ENCODE measurements at places on chromosomes 6 and 20. TPM values are rescaled to one million over a fixed set of nuclear protein-coding genes. Genes with fewer than 3 reads are reported as not detected.

CST4 gene
- not detected for polyA plus RNA-seq

WFDC5 gene
- polyA plus RNA-seq: not detected

EYA4 gene
- polyA plus RNA-seq: not detected

ANGPT4 gene
- not detected for polyA plus RNA-seq

PRDM13 gene
- polyA plus RNA-seq: not detected

FKBP1C gene
- not detected for polyA plus RNA-seq

BPI gene
- not detected for polyA plus RNA-seq

NEU1 gene
- polyA plus RNA-seq: 31.9 TPM

OR2J2 gene
- not detected for polyA plus RNA-seq

DNA sequence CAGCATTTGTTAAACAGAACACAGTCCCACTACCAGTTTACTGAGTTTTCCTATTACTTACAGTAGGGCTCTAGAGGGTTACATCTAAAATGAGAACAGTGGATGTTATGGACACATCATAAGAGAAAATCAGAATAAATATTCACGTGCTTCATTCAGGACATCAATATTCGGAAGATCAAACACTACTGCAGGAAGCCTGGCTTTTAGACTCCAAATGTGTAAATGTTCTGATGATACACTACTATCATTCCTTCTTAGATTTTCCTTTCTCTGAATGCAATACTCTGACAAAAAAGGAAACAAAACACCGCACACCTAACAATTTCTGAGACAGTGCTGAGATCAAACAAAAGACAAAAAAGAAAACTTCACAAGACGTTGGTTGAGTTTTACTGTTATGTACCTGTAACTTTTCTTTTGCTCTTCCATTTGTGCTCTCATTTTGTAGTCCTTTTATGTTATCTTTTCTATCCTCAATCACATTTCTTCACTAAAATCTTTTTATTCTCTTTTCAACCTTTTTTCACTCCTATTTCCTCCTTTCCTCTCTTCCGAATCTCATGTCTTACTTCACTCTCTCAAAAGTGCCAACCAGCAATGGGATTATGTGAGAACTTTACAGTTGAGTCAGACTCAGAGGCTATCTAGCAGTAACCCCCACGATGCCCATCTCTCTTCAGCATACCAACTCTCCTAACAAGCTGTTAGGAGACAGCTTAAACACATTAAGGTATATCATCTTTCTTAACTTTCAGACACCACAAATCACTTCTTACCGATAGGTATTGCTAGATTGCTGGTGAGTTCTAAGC is 1.7 kb downstream of the FAM184A start:
- no peak for DNase-seq

DNA sequence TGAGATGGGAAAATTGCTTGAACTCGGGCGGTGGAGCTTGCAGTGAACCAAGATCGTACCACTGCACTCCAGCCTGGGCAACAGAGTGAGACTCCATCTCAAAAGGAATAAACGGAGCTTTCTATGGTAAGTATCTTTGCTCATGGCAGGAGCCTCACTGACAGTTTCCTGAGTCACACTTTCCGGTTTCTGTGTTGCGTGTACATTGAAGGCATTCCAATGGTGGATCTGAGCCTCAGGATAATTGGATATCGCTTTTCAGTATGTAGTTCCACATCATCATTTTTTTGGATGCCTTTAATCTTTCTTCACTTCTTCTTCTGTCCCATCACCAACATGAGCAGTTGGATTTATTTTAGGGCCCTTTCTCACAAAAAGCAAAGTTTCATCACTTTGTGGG is 28.6 kb upstream of the GTSF1L start:
- DNase-seq: no peak

DNA sequence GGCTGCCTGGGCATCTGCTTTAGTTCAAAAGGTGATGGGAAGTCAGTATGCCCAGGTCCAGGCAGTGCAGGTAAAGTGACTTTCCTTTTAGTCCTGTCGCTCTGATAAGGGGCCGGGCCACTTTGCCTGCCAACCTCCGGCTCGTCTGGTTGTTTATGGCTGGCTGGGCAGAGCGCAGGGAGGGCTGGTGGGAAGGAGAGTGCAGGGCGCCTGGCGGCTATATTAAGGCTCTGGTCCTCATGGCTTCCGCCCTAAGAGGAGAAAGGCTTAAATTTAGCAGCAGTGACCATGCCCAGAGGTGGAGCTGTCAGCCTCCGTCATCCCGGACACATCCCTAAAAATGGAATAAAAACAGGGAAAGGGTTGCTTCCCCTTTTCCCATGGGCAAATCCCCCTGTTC is 14.6 kb downstream of the GATA5 start:
- DNase-seq: no peak

DNA sequence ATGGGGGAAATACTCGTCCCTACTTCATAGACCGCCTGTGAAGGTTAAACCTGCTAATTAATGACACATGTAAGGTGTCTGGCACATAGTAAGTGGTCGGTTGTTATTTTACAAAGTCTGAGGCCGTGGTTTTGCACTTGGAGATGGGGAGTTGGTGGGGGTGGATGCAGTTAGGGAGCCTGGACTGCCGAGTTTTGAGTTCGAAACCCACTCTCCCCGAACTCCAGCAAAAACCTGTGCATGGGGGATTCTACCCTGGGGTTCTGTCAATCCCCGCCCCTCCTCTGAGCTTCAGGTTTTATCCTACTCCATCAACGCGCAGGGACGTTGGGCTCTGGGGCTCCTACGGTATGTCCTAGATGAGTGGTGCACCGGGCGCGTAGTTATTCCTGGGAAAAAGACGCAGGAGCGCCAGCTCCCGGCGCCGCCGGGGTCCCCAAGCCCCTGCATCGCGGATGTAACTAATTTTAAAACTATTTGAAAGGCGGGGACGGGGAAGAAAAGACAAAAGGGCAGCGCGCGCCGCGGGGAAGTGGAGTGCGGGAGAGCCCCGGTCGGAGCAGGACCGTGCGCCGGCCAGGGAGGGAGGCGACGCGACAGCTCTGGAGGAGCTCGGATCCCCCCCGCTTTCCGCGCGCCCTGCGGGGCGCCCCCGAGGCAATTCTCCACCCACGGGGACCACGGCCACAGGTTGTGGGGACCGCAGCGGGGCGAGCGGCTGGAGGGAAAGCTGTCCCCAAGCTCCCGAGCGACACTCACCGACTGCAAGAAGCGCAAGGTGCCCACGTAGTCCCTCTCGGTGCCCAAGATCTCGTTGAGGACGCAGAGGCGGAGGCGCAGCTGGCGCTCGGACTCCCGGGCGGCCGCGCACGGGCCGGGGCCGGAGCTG is 672 bp downstream of the PREX1 start:
- DNase-seq: no peak

DNA sequence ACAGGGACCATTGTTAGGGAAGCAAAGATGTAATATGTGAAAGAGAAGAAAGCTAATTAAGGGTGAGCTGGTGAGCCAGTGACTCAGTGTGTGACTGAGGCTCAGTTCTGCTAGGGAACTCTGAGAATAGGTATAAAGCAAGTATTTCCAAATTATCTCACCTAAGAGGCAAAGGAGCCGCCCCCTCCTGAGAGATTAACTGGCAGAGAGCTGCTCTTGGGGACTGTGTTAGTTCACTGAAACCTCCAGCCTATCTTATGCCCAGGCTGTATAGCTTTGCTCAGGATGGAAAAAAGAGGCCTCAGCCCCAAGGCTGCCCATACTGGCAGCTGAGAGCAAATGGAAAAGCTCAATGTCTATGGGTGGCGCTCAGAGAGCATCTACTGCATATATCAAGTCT is 152.0 kb downstream of the PAK5 start:
- DNase-seq: no peak

- DNase-seq: peak; percentile 61
Measured at GRCh38 chr6:70956451-70957283, at the start of gene B3GAT2. Gene B3GAT2 (minus strand): TSS chr6:70957060. CDS start chr6:70956429, 631 bp downstream.

- no peak for DNase-seq
Measured at GRCh38 chr6:36963451-36964290, 9.1 kb downstream of the PI16 start.

- DNase-seq: no peak
Measured at GRCh38 chr6:96811136-96811535, 26.1 kb downstream of the GPR63 start.

GRCh38 chr6:14810021-14810420 is 435.8 kb upstream of the JARID2 start:
- no peak for DNase-seq

DNA sequence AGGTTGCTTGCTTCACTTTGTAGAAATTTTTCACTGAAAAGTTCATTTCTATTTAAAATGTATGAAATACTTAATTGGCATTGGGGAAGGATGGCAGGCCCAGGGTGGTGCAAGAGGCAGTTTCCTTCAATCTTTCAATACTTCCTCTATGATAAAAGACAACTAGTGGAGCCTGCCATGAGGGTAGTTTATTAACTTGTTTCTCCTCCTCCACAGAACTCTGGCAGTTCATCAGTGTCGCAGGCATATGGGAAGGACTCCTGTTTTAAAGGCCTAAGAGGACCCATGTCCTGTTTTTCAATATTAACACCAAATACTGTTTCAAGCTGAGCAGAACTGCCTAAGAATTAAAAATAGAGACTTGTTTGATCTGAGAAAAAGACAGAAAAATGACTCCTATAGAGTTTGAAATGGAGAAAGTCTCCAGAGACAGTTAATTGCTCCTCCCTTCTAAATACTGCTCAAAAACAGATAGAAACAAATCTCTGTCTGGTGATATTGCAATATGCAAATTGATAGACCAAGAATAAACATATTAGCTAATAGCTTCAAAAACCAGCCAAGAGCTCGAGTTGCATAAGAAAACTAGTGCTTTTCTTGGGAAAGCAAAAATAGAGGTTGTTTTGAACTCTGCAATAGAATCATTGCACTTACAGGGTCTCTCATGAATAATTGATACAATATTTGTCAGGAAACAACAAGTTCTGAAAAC is 665.7 kb upstream of the SLC35B3 start:
- no peak for DNase-seq

DNA sequence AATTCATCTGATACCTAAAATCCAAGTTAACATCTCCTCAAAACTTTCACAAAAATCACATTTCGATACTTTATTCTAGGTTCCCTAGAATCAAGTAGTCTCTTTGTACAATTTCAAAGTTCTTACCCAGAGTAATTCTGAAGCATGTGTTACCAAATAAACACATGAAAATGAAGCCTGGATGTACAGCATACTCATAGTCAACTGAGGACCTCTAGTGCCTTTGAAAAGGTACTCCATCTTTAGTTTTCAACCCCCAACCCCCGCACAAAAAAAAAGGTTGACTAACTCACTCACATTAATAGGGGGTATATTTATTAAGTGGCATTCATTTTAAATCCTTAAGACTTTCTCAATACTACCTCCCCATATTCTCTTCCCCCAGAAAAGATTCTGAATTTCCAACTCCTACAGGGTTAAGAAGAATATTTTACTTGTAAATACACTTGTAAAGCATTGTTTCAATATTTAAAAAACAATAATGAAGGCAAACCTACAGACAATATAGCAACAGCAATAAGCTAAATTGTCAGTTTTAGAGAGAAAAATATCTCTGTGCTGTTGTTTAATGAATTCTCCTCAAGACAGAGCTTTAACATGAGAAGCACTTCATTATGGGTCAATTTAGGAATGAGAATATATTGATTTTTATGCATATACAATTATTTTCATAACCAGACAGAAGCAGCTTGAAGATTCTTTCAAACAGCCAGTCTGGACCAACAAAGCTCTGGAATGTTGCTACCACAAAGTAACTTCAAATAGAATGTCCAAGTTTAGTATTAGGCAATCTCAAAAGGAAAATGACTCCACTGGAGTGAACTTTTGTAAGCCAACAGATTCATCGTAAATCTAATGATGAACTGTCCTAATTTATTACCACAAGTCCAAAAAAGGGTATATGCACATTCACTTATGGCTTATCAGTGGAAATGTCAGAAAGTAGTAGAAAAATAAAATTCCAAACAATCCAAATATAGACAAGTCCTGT is 3.3 kb downstream of the PLN start:
- DNase-seq: no peak

- no peak for DNase-seq
Measured at GRCh38 chr6:158488065-158488464, 71.8 kb upstream of the TMEM181 start.

- DNase-seq: no peak
Measured at GRCh38 chr20:8534368-8535160, 402.5 kb downstream of the PLCB1 start.

- DNase-seq: no peak
Measured at GRCh38 chr6:148703900-148704299, 42.9 kb upstream of the UST start.

- DNase-seq: no peak
Measured at GRCh38 chr6:167650730-167651317, 175.9 kb upstream of the AFDN start.
